SW 1271 (cell line): ENCODE measurements at places on chromosomes 7 and 10.

GRCh38 chr10:32298075-32298812 lies 48.7 kb downstream of the EPC1 start:
- peak; percentile 76 for DNase-seq

GRCh38 chr7:29561271-29561670 lies 2.4 kb upstream of the PRR15 start:
- no peak for DNase-seq

DNA sequence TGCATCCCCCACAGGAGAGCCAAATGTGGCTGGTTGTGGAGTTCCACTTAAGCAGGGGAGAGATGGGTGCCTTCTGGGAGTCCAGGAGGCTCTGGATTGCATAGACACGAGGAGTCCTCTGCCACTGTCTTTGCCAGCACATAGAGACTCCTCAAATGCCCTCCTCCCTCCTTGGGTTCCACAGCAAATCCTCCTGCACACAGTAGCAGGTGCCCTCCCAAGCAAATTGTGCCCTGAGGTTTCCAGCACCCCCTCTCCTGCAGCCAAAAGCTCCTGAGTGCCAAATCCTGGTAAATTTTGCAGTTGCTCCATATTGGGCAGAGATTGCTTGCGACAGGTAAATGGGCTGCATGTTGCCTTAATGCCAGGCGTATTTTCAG lies 5.8 kb downstream of the EVX1 start:
- no peak for DNase-seq

DNA sequence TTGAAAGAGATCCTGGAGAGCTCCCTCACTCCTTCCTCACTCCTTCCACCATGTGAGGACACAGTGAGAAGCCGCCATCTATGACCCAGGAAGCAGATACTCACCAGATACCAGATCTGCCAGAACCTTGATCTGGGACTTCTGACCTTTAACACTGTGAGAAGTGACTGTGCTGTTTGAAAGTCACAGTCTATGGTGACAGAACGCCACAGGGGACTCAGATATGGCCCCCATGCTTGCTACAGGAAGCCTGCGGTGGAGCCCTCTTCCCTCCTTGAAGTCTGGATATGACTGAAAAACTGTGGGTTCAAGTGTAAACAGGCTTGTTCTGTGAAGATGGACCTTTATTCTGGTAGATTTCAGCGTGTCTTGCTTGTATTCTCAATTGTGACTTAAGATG lies 297.8 kb downstream of the KLF6 start:
- no peak for DNase-seq

DNA sequence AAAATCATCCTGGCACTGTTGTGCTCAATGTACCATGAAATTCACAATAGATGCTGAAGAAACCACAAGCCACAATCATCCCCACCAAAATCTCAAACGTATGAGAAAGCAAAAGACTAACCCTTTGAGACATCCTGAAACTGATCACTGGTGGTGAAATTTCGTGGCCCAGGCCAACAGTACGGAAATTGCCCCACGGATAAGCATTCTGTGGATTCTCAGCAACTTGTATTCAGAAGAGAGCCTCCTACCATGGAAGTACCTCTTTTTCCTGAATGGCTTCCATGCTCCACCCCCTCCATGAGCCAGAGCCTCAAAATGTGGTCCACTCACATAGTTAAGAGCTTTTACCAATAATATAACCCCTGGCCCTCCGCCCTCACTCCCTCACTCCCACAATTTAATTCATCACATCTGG lies 163.9 kb upstream of the AUTS2 start:
- DNase-seq, result no peak

DNA sequence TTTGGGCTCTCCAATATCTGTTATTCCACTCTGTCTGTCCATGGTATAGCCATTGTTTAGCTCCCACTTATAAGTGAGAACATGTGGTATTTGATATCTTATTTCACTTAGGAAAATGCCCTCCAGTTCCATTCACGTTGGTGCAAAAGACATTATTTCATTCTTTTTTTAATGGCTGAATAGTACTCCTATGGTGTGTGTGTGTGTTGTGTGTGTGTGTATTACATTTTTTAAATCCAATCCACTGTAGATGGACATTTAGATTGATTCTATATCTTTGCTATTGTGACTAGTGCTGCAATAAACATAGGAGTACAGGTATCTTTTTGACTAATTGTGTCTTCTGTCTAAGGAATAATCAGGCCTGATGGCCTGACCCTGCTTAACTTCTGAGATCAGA lies 7.4 kb upstream of the CPED1 start:
- DNase-seq, result no peak

GRCh38 chr10:63157845-63158624 lies 24.9 kb downstream of the NRBF2 start:
- DNase-seq, result no peak

- no peak for DNase-seq
Measured at GRCh38 chr10:1002425-1003006, 14.3 kb downstream of the GTPBP4 start.

DNA sequence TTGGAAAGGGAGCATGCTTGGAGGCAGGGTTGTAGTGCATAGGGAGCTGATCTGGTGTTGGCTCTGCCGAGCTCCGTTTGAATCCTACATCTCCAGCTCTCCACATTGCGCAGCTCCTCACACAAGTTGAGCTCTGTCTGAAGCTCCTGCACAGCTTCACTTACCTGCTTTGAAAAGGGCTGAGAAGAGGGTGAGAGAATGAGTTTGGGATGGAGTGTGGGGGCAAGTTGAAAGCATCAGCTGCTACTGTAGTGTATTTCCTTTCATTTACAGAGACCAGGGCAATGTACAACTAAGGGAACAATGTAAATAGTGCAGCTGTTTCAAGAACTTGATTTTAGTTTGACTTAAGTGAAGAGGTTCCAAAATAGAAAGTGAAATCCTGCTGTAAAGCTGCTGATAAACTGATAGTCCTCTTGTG lies 88.5 kb downstream of the VTI1A start:
- no peak for DNase-seq

DNA sequence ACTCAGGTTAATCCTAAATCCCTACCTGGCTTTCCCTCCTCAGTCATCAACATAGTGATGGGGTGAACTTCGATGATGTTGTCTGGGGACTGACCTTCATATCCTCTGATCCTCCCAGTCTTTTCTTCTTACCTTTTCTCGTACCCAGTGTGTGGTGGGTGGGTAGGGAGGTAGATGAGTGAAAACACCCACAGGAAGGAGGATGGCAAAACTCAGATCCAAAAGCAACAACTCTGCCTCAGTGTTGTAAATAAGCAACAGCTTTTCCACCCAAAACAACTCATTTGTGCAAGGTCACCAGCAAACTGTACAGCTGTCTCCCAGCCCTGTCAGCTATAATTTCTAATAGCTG lies 38.6 kb downstream of the VOPP1 start:
- DNase-seq, result no peak

DNA sequence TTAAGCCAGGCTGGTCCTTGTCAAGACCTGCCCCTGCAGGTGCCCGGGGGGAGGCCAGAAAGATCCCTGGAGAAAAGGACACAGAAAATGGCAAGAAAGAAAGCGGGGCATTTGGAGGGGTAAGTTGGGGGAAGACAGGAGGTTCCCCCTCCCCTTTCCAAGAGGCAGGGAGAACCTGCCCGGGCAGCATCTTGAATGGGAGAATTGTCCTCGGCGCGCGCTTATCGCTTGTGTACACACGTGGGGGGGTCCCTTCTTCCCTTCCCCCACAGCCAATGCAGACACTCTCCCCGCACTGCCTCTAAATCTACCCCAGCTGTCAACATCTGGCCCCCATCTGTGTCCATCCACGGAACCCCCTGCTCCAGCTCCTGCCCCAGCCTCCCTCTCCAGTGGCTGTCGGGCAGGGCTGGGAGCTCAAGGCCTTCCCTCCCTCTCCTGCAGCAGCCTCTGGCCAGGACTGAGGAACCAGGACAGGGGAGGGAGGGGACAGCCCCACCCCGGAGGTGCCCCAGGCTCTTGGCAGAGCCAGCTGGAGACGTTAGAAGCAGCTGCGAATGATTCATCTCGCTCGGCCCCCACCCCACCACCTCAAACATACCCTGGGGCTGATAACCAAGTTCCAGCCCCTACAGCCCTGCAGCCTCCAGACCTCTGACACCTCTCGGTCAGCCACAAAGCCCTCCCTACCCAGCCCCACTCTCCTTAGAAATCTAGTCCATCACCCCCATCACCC lies 25.3 kb downstream of the EPHB4 start:
- DNase-seq, result peak; percentile 90

DNA sequence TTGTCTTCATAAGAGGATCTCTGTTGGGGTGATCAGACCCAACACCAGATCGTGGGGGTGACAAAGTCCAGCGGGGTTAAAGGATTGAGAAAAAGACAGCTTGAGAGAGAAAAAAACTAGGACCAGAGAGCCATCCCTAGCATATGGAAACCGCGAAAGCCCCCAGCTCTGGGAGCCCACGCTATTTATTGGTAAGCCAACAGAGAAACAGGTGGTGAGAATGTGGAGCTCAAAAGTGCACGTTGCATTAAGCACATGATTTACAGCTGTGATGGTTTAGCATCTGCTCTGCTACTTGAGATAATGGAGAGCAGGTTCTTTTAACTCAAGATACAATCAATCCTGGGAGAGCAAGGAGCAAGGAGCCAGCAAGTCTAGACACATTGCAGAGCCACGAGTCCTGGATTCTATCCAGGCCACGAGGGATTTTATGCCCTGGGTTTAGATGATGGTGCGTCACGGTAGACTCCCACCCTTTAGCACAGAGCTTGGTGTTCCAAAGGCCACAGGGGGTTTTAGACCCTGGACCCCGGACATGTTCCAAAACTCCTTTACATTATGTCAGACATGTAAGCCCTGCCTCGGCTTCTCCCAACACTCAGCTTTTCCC lies 755.2 kb upstream of the SORCS1 start:
- no peak for DNase-seq

GRCh38 chr7:8082762-8083161 lies 114.2 kb downstream of the GLCCI1 start:
- no peak for DNase-seq

- no peak for DNase-seq
Measured at GRCh38 chr7:105493923-105494315, 28.2 kb downstream of the PUS7 start.

DNA sequence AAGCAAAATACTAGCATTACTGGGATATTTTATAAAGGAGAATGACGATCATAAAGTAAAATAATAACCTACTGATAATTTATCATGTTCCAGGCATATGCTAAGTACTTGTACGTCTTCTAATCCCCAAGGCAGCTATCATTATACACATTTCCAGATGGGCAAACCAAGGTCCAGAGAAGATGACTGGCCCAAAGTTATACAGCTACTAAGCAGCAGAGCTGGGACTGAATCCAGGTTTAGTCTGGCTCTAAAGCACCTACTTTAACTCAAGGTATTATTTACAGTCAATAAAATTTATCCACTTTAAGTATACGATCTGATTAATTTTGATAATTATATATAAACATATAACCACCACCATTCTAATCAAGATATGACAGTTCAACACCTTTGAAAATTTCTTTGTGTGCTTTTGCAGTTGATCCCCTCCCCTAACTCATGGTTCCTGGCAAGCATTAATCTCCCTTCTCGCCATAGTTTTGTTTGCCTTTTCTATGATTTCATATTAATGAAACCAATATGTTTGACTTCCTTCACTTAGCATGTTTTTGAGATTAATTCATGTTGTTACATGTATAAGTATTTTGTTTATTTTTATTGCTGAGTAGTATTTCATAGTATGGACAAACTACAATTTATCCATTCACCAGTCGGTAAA lies 126.7 kb downstream of the CPEB3 start:
- no peak for DNase-seq

DNA sequence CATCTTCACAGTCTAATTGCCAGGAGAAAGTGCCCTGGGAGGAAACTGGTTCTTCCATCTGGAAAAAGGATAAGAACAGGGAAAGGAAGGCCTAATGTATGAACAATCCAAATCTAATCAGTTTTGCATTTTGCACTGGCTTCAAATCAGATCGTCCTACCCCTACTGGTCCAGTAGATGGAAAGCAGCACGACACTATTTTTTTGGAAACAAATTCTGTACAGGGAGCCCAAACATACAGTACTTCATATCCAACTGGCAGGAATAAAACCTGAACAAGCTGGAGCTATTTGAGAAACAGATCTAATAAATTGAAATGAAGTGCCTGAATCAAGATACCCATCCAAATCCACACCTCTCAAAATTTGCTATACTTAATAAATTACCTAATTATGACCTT lies 36.5 kb downstream of the ETV1 start:
- no peak for DNase-seq

- DNase-seq, result no peak
Measured at GRCh38 chr7:12802070-12802469, 114.6 kb downstream of the ARL4A start.
